ENCODE measurements at places on chromosomes 12 and 14.

DNA sequence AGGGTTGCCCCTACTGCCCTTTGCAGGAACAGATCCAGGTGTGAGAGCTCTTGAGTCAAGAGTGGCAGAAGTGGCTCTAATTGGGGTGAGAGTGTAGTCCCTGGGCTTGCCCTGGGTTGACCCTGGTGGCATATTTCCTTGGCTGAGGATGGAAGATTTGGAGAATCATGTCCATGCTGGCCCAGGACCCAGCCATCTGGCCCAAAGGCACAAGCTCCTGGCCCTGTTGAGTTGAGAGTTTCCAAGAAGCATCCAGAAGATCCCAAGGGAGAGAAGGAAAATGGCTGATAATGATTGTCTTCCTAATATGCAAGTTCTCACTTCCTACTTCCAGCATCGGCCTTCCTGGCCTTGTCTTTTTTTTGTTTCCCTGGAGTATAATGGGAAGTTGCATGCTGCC is 55.5 kb upstream of the SRSF5 start:
- DNase-seq = no peak

DNA sequence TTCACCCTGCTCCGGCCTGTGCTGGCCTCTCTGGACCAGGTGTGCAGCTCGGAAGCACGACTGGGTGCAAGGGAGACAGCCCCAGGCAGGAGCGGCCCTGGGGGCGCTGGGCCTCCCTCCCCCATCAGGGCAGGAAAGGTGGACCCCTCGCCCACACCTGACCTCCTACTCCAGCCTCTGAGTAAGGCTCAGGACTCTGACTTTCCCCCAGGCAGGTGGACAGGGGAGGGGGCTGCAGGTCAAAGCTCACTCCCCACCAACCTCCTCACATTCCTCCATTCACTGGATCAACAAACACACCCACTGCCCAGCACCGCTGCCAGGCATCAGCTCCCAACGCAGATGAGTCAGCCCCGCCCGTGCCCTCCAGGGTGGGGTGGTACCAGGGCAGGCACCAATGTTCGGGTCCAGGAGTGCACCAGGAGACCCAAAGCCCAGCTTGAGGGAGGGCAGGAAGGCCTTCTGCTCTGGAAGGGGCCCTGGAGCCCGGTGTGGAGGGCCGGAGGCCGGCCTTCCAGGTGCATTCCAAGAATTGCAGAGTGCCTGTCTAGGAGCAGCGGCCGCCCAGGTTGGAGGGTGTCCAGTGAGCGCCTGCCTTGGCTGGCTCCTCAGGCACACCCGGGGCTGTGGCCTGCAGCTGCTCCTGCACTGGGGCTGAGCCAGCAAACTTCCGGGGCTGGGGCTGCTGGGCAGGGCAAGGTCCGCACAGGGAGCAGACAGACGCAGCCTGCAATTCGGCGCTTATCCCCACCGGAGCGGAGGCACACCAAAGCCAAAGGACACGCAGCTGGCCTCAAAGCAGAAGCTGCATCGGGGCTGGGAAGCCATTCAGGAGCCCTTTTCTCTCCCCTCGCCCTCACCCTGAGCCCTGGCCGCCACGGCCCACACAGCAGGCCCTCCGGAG is 1.6 kb upstream of the INF2 start:
- DNase-seq = no peak

DNA sequence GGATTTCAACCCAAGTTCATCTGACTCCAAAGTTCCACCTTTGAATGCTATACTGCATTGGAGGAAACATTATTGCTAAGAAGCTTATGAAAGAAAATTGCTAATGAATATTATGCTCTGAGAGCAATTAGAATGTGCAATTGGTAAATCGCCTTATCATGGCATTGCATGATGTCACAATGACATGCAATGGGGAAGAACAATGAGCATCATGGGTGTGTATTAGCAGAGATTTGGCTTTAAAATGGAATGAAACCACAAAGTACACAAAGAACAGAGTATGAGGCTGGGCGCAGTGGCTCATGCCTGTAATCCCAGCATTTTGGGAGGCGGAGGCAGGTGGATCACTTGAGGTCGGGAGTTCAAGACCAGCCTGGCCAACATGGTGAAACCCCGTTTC is 34.7 kb downstream of the FOS start:
- DNase-seq = no peak

DNA sequence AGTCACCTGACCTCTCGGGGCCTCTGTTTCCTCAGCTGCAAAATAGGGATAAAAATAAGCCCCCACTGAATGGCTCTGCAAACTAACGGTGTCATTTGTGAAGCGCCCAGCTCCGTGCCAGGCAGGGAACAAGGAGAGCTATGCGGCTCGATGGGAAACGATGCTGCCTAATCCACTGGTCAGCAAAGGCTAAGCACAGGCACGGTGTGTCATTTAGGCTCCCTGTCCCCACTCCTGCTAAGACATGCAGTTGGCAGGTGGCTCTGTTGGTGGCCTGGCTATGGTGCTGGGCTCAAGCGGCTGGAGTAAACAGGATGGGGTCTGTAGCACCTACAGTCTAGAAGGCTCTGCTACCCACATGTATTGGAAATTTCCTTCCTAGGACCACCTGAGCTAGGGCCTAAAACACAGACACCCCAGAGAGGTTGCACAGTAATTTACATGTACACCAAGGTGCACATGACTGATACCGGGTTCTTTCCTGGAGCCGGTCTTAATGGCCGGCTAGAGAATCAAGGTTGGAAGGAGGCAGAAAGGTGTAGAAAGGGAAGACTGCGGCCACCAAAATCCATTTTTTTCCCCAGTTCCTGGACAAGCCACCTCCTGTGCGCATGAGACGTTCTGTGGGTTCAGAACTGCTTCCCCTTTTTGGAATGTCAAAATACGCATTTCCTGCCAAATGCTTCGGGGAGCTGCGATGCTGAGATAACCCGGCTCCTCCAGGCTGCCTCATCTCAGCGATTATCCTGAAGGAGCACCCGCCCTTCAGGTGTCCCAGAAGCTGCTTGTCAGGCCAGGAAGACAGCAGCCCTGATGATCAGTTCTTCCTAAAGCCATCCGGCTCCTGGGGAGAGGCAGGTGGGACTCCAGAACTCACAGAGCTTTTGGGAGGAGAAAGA is 1.0 kb downstream of the CACNA2D4 start:
- no peak for DNase-seq

GRCh38 chr12:81339071-81339470 is 261.2 kb downstream of the ACSS3 start:
- no peak for DNase-seq

DNA sequence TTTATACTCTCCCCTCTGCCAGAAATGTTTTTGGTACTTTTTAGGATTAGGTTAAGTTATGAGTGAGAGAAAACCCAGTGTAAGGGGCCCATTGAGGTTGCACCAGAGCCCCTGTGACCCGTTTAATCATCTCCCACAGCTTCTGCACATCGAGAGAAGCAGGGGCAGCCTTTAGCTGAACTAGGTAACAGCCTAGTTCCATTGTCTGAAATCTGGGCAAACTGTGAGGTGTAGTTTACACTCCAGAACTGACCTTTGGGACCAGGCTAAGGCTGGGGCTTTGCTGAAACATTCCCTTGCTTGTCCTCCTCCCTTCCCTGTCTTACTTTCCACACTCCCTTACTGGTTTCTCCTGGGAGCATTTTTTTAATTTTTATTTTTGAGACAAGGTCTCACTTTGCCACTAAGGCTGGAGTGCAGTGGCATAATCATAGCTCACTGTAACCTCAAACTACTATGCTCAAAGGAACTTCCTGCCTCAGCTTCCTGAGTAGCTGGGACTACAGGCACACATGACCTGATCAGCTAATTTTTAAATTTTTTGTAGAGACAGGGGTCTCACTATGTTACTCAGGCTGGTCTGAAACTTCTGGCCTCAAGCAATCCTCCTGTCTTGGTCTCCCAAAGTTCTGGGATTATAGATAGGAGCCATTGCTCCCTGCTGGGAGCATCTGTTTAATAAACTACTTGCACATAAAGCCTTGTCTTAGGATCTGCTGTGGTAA is 25.9 kb upstream of the DHRS2 start:
- DNase-seq = no peak

GRCh38 chr12:114274131-114274530 is 131.8 kb downstream of the TBX5 start:
- no peak for DNase-seq

- DNase-seq = no peak
These were observed 4.9 kb downstream of the PLD4 start for GRCh38 chr14:104929268-104930230.

GRCh38 chr12:118035190-118036041 is 18.9 kb downstream of the RFC5 start:
- no peak for DNase-seq

GRCh38 chr12:4562034-4562657 is at the start of gene DYRK4:
TSS of gene DYRK4 (plus strand) at chr12:4562208. CDS start at chr12:4562246, 38 bp downstream.
- DNase-seq = no peak

DNA sequence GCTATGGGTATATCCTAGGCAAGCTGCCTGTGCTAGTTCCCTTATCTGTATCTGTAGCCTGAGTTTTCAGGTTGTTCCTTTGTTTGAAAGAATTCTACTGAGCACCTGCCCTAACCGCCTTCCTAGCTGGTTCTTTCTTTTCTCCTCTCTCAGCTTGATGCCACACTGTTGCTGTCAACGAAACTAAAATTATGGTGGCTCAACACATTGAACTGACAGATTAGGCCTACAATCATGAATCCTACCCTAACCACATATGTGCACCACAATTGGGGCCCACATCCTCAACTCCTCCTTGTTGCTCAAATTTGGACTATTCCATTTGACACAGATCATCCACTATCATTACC is 36.2 kb upstream of the RESF1 start:
- no peak for DNase-seq

DNA sequence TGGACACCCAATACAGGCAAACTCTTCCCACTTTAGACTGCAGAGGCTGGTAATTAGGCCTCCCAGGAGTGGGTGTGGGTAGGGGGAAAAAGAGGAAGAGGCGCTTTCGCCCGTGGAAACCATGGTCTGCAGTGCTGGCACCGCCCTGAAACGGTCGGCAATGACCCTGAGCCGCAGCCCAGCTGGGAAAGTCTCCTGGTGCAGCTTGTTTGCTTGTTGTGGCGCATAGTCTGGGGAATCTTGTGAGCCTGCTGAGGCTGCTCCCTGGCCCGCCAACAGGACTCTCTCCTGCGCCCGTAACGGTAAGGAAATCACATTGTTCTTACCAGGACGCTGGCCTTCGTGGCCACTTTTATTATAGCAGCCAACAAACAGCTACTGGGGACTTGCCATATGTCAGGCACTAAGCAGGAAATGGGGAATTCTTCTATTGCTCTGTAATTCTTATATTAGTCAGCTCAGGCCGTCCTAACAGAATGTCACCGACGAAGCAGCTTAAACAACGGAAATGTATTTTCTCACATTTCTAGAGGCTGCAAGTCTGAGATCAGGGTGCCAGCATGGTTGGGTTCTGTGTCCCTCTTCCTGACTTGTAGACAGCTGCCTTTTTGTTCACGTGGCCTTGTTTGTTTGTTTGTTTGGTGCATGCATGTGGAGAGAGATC is 52.5 kb upstream of the RIN3 start:
- DNase-seq = no peak

- no peak for DNase-seq
These were observed 621.0 kb downstream of the CCER1 start for GRCh38 chr12:90333939-90334338.

- no peak for DNase-seq
These were observed 89.7 kb downstream of the NUMB start for GRCh38 chr14:73368616-73369015.

DNA sequence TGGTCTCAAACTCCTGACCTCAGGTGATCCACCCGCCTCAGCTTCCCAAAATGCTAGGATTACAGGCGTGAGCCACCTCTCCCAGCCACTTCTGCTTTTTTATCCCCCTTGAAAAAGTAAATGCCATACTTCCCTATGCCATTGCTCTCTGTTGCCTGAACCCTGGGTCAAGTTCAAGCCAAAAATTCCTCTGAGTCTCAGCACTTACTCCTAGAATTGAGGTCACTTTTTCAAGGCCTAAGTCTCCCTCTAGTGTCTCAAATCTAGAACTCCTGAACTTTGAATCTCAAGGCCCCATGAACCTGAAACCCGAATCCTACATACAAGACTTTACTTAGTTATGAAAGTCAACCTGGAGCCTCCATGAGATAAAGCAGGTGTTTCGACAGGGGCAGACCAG is 1.4 kb upstream of the APOBEC1 start:
- DNase-seq = no peak

Data from stimulated activated CD4-positive, alpha-beta T cell treated with anti-CD3 and anti-CD28 coated beads, Interleukin-4, amount 100 ng/mL, for 24 hours (primary cell).